ENCODE measurements at places on chromosomes 4 and X.

DNA sequence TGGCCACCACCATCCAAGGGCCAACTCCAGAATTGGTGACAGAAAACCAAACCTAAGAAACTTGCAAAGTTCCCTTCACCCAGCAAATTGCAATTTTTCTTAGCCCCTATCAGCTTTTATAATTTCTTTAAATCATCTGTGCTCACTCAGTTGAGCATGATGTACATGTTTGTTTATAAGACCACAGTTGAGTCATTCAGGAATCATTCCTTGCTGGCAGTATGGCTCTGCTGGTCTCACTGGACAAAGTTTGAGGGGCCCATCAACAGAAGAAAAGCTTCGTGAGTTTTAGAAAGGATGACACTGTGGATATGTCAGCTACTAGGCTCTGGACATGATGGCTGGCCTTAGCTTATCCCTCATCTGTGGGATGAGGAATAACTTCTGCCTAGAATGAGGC is 4.0 kb downstream of the TRPC5 start:
- no peak for DNase-seq

GRCh38 chr4:89496851-89497250 is 189.3 kb upstream of the GPRIN3 start:
- no peak for DNase-seq

DNA sequence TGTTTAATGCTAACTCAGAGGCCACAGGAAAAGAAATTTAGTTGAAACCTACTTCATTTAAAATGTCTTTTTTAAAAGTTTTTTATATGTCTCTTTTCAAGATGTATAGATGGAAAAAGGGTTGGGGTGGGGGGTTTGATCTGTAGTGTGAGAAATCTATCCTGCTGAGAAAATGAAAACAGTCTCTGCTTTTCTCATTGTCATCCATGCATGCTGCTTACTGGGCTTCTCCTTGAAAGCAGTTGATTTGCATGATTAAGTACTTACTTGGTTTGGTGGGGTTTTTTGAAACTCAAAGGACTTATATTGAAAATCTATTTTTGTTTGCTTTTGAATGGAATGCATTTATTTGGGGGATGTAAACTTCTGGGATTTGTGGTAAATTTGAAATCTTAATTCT is 313.6 kb upstream of the DKK2 start:
- DNase-seq, result no peak

GRCh38 chr4:5752376-5753184 is 41.6 kb downstream of the EVC start:
- no peak for DNase-seq

DNA sequence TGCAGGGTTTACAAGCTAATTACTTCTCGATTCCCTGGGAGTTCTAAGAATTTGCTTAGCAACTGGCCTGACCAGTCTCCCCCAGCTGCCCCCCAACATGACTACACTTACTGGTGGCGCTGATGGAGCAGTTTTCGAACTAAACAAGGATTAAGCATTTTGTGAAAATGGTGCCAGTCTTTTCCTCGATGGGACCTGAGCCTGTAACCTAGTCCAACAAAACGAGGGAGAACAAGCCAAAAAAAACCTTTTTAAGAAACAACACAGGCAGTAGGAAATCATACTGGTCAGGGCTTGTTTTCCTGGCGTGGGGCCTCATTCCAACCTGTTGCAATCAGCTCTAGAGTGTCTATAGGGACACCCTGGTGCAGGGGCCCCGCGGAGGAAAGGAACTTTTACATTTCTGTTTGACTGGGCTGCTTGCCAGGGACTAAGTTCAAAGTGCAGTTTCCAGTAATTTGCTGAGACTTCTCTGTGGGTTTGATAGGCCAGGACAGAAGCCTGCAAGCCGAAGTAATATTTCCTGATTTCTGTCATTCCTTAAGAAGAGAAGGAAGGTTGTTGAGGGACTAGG is 158.7 kb downstream of the SPRY1 start:
- peak; percentile 57 for DNase-seq

DNA sequence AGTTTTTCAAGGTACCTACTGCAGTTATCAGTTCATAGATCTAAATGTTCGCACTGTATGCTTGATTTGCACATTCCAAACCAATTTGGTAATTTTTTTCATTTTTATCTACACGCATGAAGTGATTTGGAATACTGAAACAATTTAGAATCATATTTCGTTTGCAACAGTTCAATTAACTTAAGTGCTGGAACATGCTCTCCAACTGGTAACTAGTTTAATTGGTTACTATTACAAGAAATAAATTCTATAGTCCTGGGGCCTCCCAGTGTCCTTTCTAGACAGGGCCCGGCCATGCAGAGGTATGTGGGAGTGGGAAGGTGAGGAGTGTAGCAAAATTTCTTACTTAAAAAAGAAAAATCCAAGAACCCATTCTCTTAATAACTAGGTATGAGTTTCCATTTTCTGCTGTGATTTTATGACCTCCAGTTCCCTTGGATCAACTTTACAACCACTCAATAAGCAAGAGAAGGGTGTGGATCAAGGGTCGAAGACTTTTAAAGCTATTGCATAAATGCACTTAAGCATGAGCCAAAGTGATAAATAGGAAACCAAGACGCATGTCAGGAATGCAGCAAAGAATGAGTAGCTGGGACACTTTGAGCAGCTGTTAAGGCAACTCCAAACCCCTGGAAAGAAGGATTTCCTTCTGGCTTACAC is 106.9 kb downstream of the PPARGC1A start:
- no peak for DNase-seq

DNA sequence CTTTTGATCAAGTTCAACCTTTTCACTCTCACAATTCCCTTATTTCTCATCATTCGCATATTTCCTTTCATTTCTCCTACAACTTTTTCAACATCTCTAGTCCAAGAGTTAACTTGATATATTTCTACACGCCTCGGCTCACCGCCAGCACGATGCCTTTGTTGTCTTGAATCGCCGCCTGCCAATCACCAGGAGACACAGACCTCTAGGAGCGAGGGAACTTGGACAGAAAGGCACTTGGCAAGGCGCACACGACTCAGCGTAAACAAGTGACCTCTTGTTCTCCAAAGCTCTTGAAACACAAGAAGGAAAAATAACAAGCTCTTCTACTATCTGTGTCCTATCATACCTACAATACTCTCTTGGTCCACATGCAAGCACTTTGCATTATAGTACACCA is 27.1 kb upstream of the RBMX start:
- peak; percentile 55 for DNase-seq

- DNase-seq, result no peak
Observed at GRCh38 chr4:89363786-89364185, 56.2 kb upstream of the GPRIN3 start.

- DNase-seq, result no peak
Observed at GRCh38 chr4:69748173-69748572, 12.2 kb downstream of the SULT1B1 start.

- no peak for DNase-seq
Observed at GRCh38 chrX:154068560-154068959, 29.0 kb downstream of the MECP2 start.

- no peak for DNase-seq
Observed at GRCh38 chrX:85111347-85111746, 107.7 kb downstream of the APOOL start.

- DNase-seq, result no peak
Observed at GRCh38 chrX:120299928-120300327, 11.3 kb downstream of the TMEM255A start.

- no peak for DNase-seq
Observed at GRCh38 chr4:43898836-43899235, 549.8 kb downstream of the KCTD8 start.

DNA sequence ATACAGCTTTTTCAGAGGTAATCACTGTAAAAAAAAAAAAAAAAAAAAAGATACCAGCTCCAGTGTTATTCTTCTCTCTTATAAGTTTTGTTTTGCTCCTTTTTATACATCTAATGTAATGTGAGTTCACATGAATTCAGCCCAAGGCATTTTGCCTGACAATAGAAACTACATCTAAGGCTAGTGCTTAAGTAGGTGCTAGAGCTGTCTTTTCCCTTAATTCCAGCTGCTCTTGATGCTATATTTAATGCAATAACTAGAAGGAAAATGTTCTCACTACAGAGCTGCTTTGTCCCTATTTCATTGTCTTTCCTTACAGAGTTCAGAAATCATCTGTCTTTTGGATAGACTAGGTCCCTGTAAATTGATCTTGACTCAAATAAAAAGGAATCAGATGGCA is 150.1 kb downstream of the NAA11 start:
- DNase-seq, result no peak

DNA sequence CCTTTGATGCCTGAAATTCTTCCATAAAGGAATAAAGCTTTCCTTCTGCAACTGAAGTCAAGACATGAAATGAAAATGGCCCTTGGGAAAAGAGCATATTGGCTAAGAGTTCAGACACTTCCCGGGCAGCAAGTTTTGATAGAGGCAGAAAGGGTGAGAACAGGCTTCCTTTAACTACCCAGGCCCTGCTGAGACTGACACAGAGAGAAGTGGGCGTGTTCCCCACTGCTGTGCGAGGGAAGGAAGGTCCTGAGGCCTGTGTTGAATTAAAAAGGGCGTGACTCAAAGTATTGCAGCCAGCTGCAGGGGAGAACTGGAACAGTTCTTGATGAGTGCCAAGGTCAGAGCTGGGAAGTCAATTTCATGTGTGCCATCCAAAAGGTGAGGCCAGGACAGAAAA is 33.9 kb upstream of the ADGRG2 start:
- no peak for DNase-seq

- DNase-seq, result no peak
Observed at GRCh38 chr4:141860974-141861373, 224.6 kb downstream of the IL15 start.

DNA sequence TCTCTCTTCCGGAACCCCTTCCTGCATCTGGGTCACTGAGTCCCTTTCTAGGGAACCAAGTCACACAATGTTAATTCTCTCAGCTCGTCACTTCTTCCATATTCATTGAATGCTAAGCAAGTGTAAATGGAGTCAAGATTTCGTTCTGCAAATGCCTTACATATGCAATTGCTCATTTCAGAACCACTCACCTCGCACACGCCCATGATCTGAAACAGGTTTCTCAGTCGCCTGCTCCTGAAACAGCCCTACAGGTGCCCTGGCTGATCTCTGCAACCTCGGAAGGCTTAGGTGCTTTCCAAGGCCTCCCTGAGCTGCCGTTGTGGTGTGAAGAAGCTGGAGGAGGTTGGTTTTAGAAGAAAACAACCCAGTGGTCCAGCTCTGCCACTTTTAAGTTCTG is 100.8 kb upstream of the MSX1 start:
- DNase-seq, result no peak

- no peak for DNase-seq
Observed at GRCh38 chr4:92064574-92064973, 239.2 kb upstream of the GRID2 start.

GRCh38 chr4:3416821-3417221 is 24.9 kb upstream of the HGFAC start:
- DNase-seq, result no peak

GRCh38 chr4:189083769-189084168 is 856.9 kb upstream of the FRG1 start:
- DNase-seq, result no peak

DNA sequence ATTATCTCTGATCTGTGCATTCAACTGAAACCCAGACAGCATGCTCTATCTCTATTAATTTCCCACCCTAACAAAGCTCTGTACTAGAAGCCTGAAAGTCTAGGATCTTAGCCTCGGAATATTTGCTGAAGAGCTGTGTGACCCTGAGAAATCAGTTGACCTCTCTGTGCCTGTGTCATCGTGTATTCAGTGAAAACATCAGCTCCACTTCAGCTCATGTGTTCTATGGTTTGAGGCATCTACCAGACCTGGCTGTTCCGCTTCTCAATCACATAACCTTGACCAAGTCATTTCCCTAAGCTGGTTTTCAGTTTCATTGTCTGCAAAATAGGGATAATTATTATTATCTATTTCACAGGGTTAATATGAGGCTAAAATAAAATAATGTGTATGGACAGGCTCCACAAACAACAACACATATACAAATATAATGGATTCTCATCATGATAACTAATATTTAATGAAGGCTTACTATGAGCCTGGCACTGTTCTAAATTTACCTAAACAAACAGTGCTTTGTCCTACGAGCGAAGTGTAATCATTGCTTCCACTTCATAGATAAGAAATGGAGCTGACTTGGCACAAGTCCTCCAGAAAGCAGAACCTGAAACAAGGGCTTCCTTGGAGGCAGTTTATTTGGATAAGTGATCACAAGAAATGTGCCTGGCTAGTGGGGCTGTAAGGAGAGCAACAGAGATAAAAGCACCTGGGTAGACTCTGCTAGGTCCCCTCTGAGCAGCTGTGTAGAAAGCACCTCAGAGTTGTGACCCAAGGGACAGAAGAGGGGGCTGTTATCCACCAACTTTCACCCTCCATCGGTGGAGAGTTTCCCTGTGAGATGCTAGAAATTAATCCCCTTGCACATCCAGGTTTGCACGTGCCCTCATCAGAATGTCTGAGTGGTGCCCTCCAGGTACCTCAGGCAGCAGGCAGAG is 356.9 kb downstream of the RAB28 start:
- DNase-seq, result no peak

DNA sequence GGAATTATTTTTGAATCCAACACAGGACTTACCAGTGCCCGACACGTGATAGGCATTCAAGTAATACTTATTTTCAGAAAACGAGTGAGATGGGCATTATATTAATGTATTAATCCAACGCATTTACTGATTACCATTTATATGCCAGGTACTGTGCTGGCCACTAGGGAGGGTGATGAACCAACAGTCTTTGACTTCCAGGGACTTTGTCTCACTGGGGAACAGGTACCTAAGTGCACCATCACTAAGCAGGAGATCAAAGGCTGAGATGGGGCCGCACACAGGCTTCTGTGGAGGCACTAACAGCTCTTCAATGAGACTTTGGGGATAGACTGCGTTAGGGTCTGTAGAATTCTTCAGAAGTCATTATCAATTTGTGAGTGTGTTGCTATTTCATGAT is 5.7 kb upstream of the TADA2B start:
- no peak for DNase-seq

DNA sequence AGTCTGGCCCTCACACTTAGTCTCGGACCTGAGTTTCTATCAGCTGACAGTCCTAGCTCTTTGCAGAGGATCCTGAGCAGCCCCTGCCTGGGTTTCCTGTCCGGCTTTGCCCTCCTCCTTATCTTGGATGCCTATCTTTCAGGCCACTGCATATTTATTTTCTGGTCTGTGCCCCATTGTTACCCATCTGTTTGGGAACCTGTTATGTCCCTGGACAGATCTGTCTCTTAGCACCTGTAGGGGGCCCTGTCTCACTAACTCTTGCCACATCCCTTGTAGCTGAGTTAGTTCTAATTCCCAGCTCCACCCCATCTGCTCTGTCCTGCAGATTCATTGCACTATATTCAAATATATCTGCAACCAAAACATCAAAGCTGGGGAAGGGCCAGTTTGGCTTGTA is 514.9 kb upstream of the LCORL start:
- DNase-seq, result no peak

GRCh38 chrX:88672261-88672660 is 74.8 kb upstream of the CPXCR1 start:
- no peak for DNase-seq

DNA sequence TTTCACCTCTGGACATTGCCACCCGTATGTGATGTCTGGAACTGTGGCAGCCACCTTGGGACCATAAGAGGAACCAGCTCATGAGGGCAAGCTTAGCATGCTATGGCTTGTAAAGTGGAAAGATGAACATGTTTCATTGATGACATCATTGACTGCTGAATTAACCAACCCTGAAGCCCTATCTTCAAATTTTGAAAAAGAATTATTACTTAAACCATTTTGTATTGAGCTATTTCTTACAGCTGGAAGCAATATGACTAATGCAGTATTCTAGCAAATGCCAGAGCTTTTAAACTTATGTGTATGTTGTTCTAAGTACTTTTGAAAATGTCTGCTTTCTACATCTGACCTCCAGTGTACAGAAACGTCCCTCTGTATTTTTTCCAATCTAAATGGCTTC is 18.1 kb downstream of the GUCY2F start:
- DNase-seq, result no peak
